EH (cell line): ENCODE measurements at places on chromosomes 2 and 18.

DNA sequence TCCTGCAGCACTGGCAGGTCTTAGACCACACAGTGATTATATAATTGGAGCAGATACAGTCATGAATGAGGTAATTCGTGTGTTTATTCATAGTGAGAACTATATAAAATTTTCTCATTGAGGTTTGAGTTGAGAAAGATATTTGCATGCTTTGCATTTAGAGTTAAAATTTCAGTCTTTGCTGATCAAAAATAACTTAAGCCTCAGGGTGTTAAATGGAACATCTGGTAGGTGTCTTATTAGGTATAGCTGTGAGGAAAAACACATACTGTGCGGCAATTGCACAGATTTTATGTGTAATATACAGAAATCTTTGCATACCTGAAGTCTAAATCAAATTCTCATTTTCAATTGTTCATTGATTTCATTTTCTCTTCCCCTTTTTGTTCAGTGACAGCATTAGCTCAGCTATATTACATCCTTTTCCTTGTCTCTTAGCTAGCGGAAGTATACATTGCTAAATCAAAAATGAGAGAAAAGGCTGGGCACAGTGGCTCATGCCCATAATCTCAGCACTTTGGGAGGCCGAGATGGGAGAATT is 21.2 kb downstream of the GORASP2 start:
- no peak for DNase-seq

DNA sequence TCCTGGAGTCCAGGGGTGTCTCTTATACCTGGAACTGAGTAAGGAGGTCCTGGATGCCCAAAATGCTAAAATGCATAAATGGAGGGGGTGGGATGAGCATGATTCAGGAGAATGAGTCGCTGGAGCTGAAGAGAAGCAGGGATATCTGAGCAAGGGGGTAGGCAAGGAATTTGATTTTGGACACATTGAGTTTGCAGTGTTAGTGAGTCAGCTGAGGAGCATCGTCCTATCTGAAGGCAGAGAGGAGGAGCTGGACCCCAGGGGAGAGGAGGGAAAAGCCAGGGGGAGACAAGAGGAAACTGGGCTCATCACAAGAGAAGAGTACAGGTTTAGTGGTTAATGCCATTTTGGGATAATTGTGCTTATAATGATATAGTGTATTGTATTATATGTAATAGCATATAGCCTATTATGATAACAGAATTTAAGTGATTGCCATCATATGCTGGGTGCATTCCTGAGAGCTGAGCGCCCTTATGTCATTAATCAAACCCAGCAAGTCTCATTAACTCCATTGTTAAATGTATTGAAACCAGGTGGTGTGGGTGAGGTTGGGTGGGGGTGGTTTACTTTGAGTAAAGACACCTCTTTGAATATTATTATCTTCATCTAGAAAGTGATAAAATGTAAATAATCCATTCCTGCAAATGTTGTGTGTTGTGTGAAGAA is 12.4 kb downstream of the EHD3 start:
- DNase-seq: peak; percentile 52

DNA sequence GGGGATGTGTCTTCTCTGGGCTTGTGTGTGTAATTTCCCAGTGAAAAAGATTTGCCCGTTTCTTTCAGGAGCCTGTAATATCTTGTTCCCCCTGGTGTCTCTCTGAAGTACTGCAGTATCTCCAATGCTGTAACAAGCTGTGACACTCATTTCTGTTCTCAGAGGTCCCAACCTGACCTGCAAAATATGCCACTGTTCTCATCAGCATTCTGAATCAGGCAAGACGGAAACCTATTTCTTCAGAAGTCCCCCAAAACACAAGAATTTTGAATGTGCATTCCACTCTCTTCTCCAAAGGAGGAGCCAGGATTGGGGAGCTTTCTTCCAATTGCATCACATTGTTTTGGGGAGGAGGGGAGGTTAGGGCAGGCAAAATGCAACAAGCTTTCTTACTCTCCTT is 77.0 kb upstream of the CNGA3 start:
- peak; percentile 61 for DNase-seq

- DNase-seq: peak; percentile 38
These were observed 59.3 kb downstream of the DPP4 start for GRCh38 chr2:162014751-162015150.

- no peak for DNase-seq
These were observed 817 bp downstream of the DSC2 start for GRCh38 chr18:31101183-31102024.

- DNase-seq: no peak
These were observed 51.5 kb downstream of the UGP2 start for GRCh38 chr2:63893163-63893562.

DNA sequence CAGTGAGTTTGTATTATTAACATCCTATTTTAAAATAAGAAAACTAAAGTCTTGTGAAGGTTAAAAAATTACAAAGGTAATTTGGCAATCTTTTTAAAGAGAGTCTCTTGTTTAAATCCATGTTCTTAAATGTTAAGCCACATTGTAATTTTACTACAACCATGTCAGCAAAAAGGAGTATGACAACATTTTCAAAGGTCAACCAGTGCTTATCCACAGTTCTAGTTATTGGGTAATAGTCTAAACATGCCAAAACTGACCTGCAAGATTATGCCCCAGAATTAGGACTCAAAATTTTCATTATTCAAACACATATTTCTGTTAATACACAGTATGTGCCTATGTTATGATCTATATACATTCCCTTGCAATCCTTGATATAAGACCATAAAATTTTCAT is 1312.6 kb upstream of the CHAC2 start:
- no peak for DNase-seq

GRCh38 chr2:66802877-66803276 is 368.0 kb downstream of the MEIS1 start:
- no peak for DNase-seq

DNA sequence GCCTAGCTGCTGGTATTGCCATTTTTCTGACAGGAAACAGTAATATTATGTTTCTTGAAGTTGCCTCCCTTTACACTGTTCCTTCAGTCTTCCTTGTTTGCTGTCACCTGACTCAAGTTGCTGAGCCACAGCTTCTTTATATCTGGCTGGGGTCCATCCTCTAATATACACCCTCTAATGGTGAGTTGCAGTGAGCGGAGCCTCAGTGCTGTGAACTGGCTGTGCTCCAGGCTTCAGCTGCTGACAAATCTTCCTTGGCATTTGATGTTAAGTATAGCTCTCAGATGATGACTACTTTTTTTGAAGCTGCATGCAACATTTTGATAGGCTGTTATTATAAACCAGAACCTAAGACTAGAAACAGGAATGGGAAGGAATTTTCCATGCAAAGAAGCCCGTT is 366.7 kb downstream of the NUP35 start:
- no peak for DNase-seq

- no peak for DNase-seq
These were observed 134.7 kb upstream of the MGAT5 start for GRCh38 chr2:134119117-134119712.
